ENCODE measurements at places on chromosomes 11 and 22.

DNA sequence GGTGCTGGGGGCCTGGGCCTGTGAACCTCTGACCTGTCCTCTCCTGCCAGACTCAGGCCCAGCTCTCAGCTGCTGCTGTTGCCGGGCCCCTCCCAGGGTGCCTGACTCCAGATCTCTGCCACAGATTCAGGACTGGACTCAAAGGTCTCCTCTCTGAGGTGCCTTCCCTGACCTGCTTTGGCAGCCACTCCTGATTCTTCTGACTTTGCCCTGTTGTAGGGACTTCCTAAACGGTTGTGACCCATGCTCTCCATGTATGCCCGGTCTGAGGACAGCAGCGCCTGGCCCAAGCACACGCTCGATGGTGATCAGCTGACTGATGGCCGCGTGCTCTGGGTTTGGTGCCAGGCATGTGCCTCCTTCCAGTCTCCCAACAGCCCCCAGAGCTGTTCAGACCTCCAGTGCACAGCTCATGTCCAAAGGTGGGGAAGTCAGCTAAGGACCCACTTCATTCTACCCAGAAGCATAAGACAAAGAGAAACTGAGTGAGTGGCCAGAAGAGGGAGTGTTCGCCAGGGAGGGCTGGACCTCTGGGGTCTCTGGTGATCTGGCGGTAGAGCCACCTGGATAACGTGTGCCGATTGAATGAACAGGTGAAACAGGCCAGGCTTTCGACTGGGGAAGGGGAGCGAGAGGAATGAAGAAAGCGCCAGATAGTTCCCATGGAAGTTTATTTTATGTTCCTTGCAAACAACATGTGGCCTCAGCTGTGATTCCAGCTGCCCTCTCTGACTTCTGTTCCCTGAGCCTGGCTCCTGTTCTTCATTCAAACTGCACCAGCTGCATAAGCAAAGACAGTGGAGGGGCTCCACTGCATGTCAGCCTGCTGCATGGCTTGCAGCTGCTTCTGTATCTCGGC is 8.1 kb upstream of the TOP3B start:
- no peaks in the 10 kb centered on the region for H3K36me3 ChIP-seq
- no peak overlapping the region for H3K4me3 ChIP-seq
- no peaks in the 10 kb centered on the region for H3K4me1 ChIP-seq
- no peak for DNase-seq

GRCh38 chr22:27250886-27251285 is 550.7 kb downstream of the MN1 start:
- H3K4me1 ChIP-seq: peaks cover 9% of the 10 kb centered on the region
- no peaks in the 10 kb centered on the region for H3K27me3 ChIP-seq
- DNase-seq: no peak
- no peaks in the 10 kb centered on the region for H3K36me3 ChIP-seq
- no peak overlapping the region for H3K27ac ChIP-seq

GRCh38 chr11:114082767-114083181 is 23.3 kb downstream of the ZBTB16 start:
- no peak overlapping the region for H3K4me3 ChIP-seq
- H3K27me3 ChIP-seq: peaks cover 68% of the 10 kb centered on the region
- DNase-seq: no peak
- H3K4me1 ChIP-seq: peaks cover 45% of the 10 kb centered on the region
- peaks cover 2% of the 10 kb centered on the region for H3K36me3 ChIP-seq

GRCh38 chr11:35304386-35304775 is 115.0 kb downstream of the SLC1A2 start:
- no peak overlapping the region for H3K4me3 ChIP-seq
- H3K27ac ChIP-seq: no peak overlapping the region
- H3K36me3 ChIP-seq: peaks cover 2% of the 10 kb centered on the region
- H3K4me1 ChIP-seq: peaks cover 15% of the 10 kb centered on the region

- DNase-seq: peak; percentile 45
- H3K27me3 ChIP-seq: no peaks in the 10 kb centered on the region
- H3K36me3 ChIP-seq: peaks cover 46% of the 10 kb centered on the region
- H3K4me3 ChIP-seq: peak overlapping the region; percentile 13
Measured at GRCh38 chr22:40128989-40129388, 48.7 kb upstream of the TNRC6B start.

- no peaks in the 10 kb centered on the region for H3K27me3 ChIP-seq
- no peak for DNase-seq
- H3K36me3 ChIP-seq: peaks cover 20% of the 10 kb centered on the region
- H3K4me3 ChIP-seq: no peak overlapping the region
- H3K4me1 ChIP-seq: peaks cover 67% of the 10 kb centered on the region
Measured at GRCh38 chr22:38310518-38311322, 6.5 kb downstream of the CSNK1E start.

DNA sequence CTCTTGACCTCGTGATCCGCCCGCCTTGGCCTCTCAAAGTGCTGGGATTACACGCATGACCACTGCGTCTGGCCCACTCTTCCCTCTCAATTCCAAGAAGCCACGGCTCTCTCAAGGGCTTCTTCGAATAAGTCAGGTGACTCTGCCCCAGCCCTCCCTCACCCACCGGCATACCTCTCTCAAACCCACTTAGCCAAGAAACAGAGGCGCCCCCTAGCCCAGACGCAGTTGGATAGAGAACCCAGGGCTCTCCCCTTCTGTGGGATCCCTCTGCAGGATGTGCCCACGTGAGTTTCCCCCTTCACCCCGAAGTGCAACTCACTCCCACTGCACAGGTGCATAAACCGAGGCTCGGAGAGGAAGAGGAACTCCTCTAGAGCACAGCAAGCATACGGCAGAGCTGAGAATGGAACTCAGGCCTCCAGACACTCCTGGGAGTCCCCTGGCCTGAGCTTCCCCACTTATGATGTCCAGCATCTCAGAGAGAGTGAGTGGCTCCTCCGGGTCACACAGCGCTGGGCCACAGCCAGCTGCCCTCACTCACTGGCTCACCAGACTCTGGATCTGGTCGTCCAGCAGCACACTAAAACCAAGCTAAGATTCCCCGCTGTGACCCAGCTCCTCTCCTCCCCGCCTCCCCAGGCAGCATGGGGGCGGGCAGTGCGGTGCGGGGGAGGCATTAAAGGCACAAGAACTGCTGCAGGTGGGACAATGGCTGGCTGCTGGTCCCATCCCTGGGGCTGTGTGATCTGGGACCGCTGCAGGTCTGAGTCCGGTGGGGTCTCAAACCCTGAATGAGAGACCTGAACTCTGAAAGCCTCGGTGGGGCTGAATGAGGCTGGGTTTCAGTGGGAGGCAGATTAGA is 16.8 kb upstream of the RGL4 start:
- no peaks in the 10 kb centered on the region for H3K27me3 ChIP-seq
- H3K36me3 ChIP-seq: peaks cover 2% of the 10 kb centered on the region
- no peak for DNase-seq
- peaks cover 20% of the 10 kb centered on the region for H3K4me1 ChIP-seq

All from activated naive CD4-positive, alpha-beta T cell treated with anti-CD3 and anti-CD28 coated beads, Interleukin-2, amount 10 ng/mL, durations not matched to agents 7 days and 5 days (primary cell).